ENCODE measurements at places on chromosomes 4 and X.

GRCh38 chr4:78704981-78705683 lies 71.0 kb upstream of the BMP2K start:
- DNase-seq: no peak

- no peak for DNase-seq
Observed at GRCh38 chr4:145805490-145805889, 125.5 kb downstream of the C4orf51 start.

DNA sequence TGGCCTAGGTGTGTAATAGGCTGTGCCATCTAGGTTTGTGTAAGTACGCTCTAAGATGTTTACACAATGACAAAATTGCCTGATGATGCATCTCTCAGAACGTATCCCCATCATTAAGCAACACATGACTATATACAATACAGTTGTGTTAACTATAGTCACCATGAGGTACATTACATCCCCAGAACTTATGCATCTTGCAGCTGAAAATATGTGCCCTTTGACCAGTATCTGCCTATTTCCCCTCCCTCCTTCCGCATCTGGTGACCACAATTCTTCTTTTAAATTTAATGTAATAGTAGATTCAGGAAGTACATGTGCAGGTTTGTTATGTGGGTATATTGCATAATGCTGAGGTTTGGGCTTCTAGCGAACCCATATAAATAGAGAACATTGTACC lies 239.8 kb upstream of the IL1RAPL1 start:
- DNase-seq: no peak

- DNase-seq: no peak
Observed at GRCh38 chrX:50093625-50094024, 107.2 kb downstream of the AKAP4 start.
